CD4-positive, alpha-beta T cell (primary cell): ENCODE measurements at places on chromosomes 3 and 15. TPM values are rescaled to one million over a fixed set of nuclear protein-coding genes. Genes with fewer than 3 reads are reported as not detected.

CACNA2D3 gene
- total RNA-seq = 0.08 TPM

MYEF2 gene
- 19.3 TPM for total RNA-seq

HMCES gene
- 64.0 TPM for total RNA-seq

LYZL4 gene
- not detected for total RNA-seq

ANKUB1 gene
- not detected for total RNA-seq

PLOD2 gene
- not detected for total RNA-seq

PTX3 gene
- total RNA-seq = 0.34 TPM

A4GNT gene
- total RNA-seq = not detected

FETUB gene
- total RNA-seq = not detected

LRRC2 gene
- total RNA-seq = 0.91 TPM

C2CD4B gene
- total RNA-seq = 0.20 TPM

ERC2 gene
- not detected for total RNA-seq

SAXO2 gene
- 11.1 TPM for total RNA-seq

CAMK2N2 gene
- total RNA-seq = not detected

GPR176 gene
- total RNA-seq = not detected

DZIP1L gene
- total RNA-seq = not detected

POMGNT2 gene
- 6.8 TPM for total RNA-seq

TEX55 gene
- not detected for total RNA-seq

CELSR3 gene
- 4.9 TPM for total RNA-seq

TGM4 gene
- total RNA-seq = not detected

IGSF11 gene
- 0.58 TPM for total RNA-seq

AADACL2 gene
- not detected for total RNA-seq

MST1R gene
- 0.89 TPM for total RNA-seq

KLF15 gene
- total RNA-seq = 0.30 TPM

ST8SIA2 gene
- total RNA-seq = not detected

CPLX3 gene
- total RNA-seq = 0.53 TPM

FBXO40 gene
- total RNA-seq = not detected

ZIC1 gene
- total RNA-seq = not detected

SCN11A gene
- 0.08 TPM for total RNA-seq

ZNF660 gene
- total RNA-seq = 0.05 TPM

DNAH12 gene
- total RNA-seq = 0.19 TPM

ARPIN gene
- not detected for total RNA-seq

NOX5 gene
- not detected for total RNA-seq

PLA2G4D gene
- total RNA-seq = not detected

NDN gene
- total RNA-seq = not detected

LRRIQ4 gene
- total RNA-seq = not detected

MINAR1 gene
- 0.11 TPM for total RNA-seq

RBPMS2 gene
- not detected for total RNA-seq

WWTR1 gene
- total RNA-seq = 0.22 TPM

SNTN gene
- total RNA-seq = not detected

ERICH6 gene
- total RNA-seq = not detected

SYNPR gene
- total RNA-seq = not detected

TP53BP1 gene
- 44.6 TPM for total RNA-seq

SAMMSON gene
- not detected for total RNA-seq

ADGRG7 gene
- total RNA-seq = not detected

CADM2 gene
- 0.03 TPM for total RNA-seq

IL5RA gene
- 0.59 TPM for total RNA-seq

SLC28A1 gene
- not detected for total RNA-seq

DAZL gene
- not detected for total RNA-seq

SCG5 gene
- total RNA-seq = not detected

IL17RD gene
- total RNA-seq = not detected
